Mammary epithelial cell (primary cell): ENCODE measurements at places on chromosomes 7 and 10.

DNA sequence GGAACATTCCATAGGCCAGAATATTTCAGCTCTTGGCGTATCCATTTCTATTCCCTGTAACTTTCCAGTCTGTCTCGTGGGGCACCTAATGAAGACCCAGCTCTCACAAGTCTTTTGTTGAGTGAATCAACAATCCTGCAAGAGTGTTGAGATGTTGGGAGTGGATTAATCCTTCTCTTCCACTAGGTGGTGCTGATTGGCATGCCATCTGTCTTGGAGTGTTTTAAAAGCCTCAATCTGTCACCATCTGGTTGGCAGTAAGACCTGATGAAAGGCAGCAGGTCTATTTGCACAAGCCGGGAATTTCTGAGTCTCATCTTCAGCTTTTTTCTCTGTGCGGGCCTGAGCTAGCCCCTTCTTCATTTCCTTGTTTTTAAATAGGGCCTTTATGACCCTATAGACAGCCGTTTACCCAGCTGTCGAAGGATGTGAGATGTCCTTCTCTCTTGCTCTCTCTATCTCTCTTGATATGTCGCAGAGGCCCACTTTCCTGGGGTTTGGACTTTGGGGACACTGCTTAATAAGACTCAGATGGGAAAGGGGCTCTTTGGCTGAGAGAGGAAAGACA, 180.5 kb downstream of the ZNF365 start:
- DNase-seq: peak; percentile 54

GRCh38 chr7:106756884-106757283, 95.9 kb upstream of the CCDC71L start:
- DNase-seq: no peak

DNA sequence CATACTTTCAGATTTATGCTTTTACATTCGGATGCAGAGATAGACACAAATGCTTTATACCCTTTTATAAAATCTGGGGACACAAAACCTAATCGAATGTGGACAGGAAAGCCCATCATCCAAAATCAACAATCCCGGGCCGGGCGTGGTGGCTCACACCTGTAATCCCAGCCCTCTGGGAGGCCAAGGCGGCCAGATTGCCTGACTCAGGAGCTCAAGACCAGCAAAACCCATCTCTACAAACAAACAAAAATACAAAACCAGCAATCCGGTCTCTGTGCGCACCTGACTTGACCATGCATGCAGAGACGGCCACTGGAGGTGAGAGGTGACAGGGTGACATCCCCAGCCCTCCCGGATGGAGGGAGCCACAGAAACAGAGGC, 13.5 kb downstream of the COBL start:
- no peak for DNase-seq

- DNase-seq: no peak
These were observed 4.3 kb downstream of the LIMK1 start for GRCh38 chr7:74087791-74088453.

- peak; percentile 65 for DNase-seq
These were observed 39.2 kb downstream of the GBF1 start for GRCh38 chr10:102284531-102284930.

GRCh38 chr7:77651575-77652162, 44.6 kb upstream of the RSBN1L start:
- DNase-seq: no peak

GRCh38 chr10:132606536-132607316, 69.1 kb downstream of the INPP5A start:
- DNase-seq: no peak

DNA sequence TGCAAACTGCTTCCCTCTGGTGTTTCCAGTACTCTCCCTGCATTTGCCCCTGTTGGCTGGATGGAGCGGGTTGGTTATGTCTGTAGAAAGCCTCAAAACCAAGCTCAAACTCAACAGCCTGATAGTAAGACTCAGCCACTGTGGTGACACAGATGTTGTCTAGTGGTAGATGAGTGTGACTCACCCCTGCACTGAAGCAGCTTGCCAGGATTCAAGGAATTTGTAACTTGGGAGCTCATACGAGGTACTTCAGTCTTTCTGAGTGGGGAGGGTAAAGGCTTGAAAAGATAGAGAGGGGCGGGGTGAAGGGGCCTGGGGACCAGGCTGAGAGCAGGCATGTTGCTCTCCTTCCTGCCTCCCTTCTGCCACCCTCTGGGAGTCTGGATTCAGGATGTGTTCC, 22.9 kb upstream of the AQP1 start:
- DNase-seq: peak; percentile 70

- DNase-seq: peak; percentile 95
These were observed 163.3 kb downstream of the RPS24 start for GRCh38 chr10:78196964-78197363.

DNA sequence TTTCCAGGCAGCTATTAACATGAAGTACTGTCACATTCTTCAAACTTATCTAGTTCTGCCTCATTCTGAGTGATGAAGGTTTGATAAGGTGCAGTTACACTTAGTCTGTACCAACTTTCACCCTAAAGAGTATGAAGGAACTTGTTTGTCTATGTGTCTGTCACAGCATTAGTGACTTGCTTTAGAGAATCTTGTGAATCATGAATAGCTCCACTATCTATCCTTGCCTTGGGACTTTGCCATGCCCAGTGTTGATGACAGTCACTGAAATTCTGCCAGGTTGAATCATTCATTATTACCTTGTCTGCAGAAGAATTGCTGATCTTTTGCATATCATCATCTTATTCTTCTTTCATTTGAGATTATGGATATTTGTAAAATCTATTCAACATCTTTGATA, 50.9 kb upstream of the A1CF start:
- no peak for DNase-seq

DNA sequence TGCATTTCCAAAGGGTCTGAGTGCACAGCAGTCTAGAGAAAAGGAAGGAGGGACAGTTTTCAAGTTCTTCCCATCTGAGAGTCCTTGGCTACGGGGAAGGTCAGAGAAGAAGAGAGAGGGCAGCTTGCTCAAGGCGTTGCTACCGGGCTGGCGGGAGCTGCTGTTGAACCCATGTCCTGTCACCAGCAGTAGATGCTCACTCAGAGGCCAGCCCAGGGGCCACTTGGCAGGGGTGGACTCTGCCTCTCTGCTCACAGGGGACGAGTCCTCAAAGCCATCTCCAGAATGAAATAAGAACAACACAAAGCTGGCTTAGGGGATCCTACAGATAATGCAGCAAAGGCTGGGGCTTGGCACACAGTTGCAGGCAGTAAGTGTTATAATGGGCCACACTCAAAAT, 231.5 kb downstream of the TNS3 start:
- no peak for DNase-seq

DNA sequence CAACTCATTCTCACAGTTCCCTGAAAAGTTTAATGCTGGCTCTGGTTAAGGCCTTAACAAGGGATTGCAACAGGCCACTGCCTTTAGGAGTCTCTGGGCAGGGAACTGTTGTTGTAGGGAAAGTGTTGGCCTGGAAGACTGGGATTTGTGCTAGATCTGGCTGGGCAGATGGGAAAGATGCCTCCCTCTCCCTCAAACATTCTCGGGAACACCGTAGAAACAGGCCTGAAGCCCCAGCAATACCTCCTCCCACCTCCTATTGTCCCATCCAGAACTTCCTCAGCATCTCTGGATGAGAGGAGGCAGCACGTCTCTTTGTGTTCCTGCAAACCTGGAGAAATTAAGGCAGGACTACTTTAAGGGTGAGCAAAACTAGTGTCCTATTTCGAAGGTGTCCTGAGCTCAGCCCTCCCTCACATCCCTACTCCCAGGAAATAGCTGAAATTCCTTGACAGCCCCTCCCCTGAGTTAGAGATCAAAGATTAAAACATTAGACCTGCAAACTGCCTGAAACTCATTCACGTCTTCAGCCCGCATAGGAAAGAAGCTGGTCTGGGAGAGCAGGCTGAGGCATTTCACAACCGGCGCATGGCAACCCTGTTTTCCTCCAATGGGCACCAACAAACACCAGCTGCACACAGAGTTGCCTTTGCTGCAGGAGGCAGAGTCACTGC, 10.9 kb upstream of the MAP3K8 start:
- DNase-seq: peak; percentile 78

DNA sequence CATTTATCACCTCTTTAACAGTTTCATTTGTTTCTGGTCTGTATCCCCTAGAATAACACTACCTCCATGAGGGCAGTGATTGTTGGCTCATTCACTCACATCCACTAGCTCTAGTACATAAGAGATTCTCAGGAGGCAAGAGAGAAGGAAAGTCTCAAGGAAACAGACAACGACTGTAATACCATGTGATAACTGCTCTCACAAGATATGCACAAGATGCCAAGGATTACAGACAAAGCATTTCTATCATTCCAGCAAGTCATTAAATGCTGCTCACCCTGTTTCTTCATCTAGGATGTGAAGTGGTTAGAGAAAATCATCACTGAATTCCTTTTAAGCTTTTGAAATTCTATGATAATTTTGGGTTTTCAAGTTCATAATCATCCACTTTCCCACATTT, 115.3 kb downstream of the HIBADH start:
- DNase-seq: no peak

DNA sequence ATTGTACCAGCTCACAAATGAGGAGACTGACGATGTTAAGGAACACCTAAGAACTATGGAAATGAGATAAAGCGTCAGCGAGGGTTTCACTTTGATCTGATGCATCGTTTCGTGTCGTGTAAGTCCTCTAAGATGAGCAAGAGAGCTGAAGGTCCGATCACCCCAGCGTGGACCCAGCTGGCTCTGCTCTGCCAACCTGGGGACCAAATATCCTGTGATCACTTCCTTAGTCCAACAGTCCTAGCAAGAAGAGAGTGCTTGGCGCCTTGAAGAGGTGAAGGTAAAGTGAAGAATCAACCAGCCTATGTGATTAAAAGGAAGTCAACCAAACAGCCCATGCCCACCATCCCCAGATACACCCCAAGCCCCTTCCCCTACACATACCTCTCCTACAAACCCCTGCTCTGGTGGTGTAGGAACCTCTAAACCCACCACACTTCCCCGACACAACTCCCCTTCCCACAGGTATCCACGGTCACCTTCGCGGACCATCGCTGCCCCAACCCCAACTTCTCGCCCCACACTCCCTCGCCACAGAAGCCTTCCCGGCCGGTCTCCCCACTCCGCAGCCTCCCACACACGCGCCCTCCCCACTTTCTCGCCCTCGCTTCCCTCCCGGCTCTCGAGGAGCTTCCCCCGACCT, 722 bp downstream of the UPF2 start:
- peak; percentile 45 for DNase-seq

- DNase-seq: no peak
These were observed 433 bp upstream of the STARD3NL start for GRCh38 chr7:38177621-38178003.

DNA sequence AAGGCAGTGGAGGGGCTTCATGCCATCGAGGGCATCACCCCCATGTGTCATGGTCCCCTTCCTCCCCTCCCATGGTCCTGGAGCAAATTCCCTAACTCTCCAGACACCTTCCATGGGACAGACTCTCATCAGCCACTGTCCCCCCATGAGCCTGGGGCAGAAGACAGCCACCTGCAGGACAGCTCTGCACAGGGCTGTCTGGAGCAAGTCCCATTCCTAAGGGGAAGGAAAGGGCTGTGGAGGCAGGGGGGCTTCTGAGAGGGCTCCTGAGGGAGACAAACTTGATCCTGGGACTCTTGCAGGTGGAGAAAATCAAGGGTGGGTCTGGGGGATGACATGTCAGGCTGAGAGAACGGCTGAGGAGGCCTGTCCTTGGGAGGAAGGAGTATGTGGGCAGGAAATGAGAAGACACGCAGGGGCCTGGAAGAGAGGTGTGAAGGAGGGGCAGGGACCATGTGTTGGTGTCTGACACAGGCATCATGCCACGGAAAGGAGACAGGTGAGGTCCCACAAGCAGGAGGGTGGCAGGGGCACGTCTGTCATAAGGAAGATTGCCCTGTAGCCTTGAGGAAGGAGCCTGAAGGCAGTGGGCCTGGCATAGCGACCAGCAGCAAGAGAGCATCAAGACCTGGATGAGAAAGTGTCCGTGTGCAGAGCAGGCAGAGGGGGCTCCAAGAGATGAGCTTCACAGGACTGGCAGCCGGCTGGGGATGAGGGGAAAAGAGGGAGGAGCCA, 14.4 kb upstream of the GDF10 start:
- DNase-seq: no peak

DNA sequence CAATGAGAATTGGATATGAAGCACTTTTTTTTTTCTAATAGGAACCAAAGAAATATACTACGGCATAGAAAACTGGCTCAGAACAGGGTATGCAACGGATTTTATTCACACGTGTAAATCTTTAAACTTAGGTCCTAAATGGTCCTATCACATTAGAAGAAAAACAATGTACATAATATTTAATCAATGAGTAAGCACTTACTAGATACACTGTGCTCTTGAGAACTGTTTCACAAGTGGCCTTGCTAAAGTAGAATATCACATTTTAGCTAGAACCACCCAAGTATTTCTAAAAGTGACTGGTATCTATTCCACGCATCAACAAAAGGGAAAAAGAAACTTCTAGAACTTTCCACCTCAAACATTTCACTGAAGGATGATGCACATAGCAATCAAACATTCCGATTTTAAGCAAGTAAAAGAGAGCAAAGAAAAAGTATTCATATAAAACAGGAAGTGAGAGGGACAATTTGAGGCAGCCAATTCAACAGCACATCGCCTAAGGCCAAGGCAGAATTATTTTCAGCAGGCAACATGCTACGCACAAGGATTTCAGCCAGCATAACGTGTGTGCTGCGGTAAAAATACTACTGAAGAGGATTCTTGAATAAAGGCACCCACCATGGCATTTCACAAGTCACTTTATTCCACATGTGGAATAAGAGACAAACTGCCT, 55.8 kb downstream of the PARD3 start:
- peak; percentile 20 for DNase-seq
